ENCODE measurements at places on chromosomes 7 and 10.

DNA sequence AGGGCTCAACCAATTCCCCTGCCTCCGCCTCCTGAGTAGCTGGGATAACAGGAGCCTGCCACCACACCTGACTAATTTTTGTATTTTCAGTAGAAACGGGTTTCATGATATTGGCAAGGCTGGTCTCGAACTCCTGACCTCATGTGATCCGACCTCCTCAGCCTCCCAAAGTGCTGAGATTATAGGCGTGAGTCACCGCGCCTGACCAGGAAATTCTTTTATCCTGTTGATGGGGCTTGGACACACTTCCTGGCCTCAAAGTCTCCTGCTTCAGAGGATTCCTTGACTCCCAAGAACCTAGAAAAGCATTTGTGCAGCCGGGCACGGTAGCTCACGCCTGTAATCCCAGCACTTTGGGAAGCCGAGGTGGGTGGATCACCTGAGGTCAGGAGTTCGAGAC, 16.2 kb downstream of the ZNF425 start:
- DNase-seq, result no peak

DNA sequence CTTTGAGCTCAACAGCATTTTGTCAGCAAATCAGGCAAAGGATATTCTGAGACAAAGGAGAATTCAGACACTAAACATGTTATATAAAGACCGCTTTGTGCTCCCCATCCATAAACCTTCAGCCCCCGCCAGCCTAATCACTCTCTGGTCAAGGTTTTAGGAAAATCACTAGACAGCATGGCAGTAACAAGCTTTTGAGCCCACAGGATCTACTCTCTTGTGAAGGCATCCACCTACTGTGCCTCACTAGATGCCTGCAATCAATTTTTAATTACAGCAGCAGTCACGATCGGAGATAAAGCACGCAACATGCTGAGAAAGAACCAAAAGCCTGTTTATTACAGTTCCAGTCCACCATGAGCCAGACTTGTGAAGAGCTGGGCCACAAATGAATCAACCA, 19.1 kb downstream of the PDE1C start:
- no peak for DNase-seq

DNA sequence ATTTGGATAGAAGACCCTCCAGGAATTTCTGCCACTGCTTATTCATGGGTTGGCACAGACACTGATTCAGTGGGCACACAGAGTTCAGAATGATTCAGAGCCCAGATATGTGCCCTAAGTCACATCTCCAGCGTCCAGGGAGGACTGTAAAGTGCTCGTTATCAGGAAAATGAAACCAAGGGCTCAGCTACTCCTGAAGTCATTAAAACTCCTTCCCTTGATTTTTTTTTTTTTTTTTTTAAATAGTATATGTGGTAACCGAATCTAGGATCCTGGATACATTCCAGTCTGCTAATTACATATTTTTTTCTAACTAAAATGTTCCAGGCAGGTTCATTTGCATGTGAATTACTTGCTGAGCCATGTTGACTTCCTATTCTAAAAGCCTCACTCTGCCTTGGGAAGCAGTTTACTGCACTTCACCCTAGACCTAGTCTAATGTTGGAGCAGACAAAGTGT, 34.7 kb downstream of the MET start:
- DNase-seq, result no peak

GRCh38 chr10:52649511-52649910, 123.1 kb downstream of the MBL2 start:
- DNase-seq, result no peak

GRCh38 chr7:135170274-135170997, at the start of gene CYREN:
Gene CYREN (minus strand): TSS chr7:135170707. CDS start chr7:135168922, 1,785 bp downstream.
- DNase-seq, result no peak

DNA sequence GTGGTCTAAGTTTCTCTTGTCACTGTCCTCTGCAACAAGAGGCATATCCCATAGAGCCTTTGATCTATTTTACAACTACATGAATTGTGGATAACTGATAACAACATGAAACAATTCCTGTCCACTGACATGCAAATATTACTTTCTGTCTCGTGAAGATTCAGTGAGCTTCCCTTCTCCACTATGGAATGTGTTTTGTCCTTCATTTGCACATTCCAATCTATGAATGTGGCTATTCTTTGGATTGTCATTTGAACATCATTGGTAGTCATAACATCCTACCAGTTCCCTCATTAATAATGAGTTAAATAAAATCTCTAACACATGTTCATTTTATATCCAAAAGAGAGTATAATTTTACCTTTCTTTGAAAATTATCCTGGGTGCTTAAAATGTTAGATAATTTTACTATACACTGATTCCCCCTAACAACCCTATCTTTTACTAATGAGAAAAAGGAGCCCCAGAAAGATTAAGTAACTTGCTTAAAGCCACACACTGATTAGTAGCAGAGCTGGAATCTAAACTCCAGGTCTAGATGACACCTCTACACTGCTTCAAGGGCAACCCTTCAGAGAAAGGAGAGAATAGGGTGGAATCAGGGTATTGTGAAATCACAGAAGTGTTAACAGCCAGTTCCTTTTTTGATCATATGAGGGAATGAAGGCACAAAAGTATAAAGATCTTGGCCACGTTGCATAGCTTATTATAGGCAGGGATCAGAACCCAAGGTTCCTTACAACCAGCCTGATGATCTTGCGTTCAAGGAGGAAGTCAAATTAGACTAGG, 39.1 kb downstream of the PDE1C start:
- DNase-seq, result no peak
